ENCODE measurements at places on chromosomes 4 and X. TPM values are rescaled to one million over a fixed set of nuclear protein-coding genes. Genes with fewer than 3 reads are reported as not detected.

DNA sequence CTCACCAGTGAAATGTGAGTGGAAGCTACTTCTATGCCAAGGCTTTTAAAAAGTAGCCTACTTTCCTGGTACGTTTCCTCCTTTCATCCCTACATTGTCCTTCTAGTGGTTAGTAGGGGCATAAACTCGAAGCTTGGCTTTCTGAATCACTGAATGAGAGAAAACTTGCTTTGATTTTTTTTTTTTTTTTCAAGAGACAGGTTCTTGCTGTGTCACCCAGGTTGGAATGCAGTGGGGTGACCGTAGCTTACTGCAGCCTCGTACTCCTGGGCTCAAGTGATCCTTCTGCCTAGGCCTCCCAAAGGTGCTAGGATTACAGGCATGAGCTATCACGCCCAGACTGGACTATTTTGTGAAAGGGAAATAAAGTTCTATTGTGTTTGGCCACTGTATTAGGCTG is 89.1 kb upstream of the IGFBP7 start:
- H3K27ac ChIP-seq: no peak overlapping the region
- DNase-seq: no peak
- H3K4me1 ChIP-seq: no peaks in the 10 kb centered on the region
- H3K4me3 ChIP-seq: no peak overlapping the region
- H3K36me3 ChIP-seq: no peaks in the 10 kb centered on the region

GRCh38 chr4:147480891-147481576 is at the start of gene EDNRA:
Gene EDNRA, plus strand, starts transcription at chr4:147481097. Its CDS starts 4,585 bp downstream, at chr4:147485682.
- H3K4me1 ChIP-seq: peaks cover 3% of the 10 kb centered on the region
- peaks cover 29% of the 10 kb centered on the region for H3K27me3 ChIP-seq
- H3K36me3 ChIP-seq: no peaks in the 10 kb centered on the region
- H3K4me3 ChIP-seq: peak within 1 kb of the TSS; percentile 26

- no peak overlapping the region for H3K27ac ChIP-seq
- H3K4me1 ChIP-seq: no peaks in the 10 kb centered on the region
- H3K4me3 ChIP-seq: no peak overlapping the region
- no peaks in the 10 kb centered on the region for H3K36me3 ChIP-seq
These were observed 19.1 kb downstream of the PAGE2 start for GRCh38 chrX:55107911-55108310.

The H2BW1 gene
- total RNA-seq: not detected

GRCh38 chr4:76804096-76804495 is 93.8 kb downstream of the SOWAHB start:
- H3K4me1 ChIP-seq: no peaks in the 10 kb centered on the region
- H3K4me3 ChIP-seq: no peak overlapping the region
- H3K36me3 ChIP-seq: no peaks in the 10 kb centered on the region
- no peaks in the 10 kb centered on the region for H3K27me3 ChIP-seq
- H3K27ac ChIP-seq: no peak overlapping the region
